NCI-H526 treated with DMSO at 0.1 percent for 48 hours (cell line): ENCODE measurements at places on chromosomes 11 and 22.

DNA sequence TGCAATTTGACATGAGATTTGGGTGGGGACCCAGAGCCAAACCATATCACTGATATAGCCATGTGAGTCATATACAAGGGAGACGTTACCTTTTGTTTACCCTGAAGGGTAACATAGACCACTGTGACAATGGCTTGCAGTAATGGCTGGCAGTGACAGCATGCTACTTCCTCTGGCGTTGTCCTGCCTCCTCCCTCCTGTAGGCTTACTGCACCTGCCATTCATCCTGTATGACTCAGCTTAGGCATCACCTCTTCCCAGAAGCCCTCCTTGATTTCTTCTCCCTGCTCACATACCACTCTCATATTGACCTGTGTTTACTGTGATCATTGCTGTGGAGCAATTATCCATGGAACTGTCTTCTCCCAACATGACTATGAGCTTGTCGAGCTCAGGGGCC, 12.0 kb upstream of the PVALB start:
- no peak for DNase-seq

DNA sequence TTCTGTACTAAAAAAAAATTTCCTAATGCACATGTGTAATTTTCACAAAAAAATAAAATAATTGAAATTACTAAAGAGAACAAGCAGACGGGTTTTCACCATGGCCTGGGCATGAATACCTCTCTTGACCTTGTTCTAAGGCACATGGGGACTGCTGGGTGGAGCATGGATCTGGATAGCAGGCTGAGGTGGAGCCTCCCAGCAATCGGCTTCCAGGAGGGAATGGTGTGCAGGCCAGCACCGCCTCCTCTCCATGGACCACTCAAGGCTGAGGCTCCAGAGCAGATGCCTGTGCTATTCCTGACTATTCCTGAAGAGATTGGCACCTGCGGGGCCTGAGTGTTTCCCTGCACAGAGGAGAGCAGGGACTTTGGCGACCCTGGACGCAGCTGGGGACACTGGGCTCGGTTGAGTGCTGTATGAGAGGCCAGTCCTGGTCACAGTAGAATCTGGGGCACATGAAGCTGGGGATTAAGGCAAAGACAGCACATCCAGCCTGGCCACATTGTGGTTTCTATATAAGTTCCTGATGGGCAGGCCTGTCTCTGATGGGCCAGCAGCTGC, 963.6 kb downstream of the BRD1 start:
- no peak for DNase-seq

- DNase-seq = no peak
These were observed 14.5 kb upstream of the ELF5 start for GRCh38 chr11:34528072-34528471.

- no peak for DNase-seq
These were observed 36.9 kb downstream of the GGTLC2 start for GRCh38 chr22:22681221-22681739.

- DNase-seq = peak; percentile 28
These were observed 511.8 kb downstream of the METTL15 start for GRCh38 chr11:28619846-28620540.

- DNase-seq = no peak
These were observed 155.0 kb upstream of the TIMP3 start for GRCh38 chr22:32646476-32646875.

GRCh38 chr11:11532574-11532973, 89.2 kb downstream of the GALNT18 start:
- DNase-seq = no peak

GRCh38 chr22:45903355-45904135, 73.4 kb downstream of the WNT7B start:
- no peak for DNase-seq

- peak; percentile 81 for DNase-seq
These were observed 161.1 kb downstream of the BBOX1 start for GRCh38 chr11:27201454-27202302.

DNA sequence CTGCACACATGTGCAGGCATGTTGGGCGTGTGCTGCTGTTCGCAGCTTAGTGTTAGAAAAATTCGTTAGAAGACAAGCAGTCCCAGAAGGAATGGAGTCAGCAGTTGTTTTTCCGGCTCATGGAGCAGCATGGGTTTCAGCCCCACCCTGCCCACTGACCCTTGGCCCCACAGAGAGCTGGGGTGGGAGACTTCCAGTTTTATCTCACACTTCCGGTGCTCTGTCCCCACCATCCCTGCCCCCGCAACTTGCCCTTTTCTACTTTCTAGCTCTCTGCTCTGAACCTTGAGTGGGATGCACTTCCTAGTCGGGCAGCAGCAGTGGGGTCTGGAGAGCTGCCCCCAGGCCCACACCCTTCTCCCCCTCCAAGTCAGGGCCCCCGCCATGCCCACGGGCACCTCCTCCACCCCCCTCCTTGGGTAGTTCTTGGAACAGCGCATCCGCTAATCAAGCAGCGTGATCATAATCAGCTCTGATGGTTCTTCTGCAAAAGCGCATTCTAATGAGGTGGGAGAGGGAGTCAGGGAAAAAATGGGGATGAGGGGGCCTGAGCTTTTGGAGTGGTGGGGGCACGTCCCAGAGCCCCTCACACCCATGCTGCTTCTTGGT, 184.4 kb downstream of the CEP164 start:
- DNase-seq = no peak

- DNase-seq = no peak
These were observed 17.5 kb upstream of the EHF start for GRCh38 chr11:34603129-34604001.

DNA sequence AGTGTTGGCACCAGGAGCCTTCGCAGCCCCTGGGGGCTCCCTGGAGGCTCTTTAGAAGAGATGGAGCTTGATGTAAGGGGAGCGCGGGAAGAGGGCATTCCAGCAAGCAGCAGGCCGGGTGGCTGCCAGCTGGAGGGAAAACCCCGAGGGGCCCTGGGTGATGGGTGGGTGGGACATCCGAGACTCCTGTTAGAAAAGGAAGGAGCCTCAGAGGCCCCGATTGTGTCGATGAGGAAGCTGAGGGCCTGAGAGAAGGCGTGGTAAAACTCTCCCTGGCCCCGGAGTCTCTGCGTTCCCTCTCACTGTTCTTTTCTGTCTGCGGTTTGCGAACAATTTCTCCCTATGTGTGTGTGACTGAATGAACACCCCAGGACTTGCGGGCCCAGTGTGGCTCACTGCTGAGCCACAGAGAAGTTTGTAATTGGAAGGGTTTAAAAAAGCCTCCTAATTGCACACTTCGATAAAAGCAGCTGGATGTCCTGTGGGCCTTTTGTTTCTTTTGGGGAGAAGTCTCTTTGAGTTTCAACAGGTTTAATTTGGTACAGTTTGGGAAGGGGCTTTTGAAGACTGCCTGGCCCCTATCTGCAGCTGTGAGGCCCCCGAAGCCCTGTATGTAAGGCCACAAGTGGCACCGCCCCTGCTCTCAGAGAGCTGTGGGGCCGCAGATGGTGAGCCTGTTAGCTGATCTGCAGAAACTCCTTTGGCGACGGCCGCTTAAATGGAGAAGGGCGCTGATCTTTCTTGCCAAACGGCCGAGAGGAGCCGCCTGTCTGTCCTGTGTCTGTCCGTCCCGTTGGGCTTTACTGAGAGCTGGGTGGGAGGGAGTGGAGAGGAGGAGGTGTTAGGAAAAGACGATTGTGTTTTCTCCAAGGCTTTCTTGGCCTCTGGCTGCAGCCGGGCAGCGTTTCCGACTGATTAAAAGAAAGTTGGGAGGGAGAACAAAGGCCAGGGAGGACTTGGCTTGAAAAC, 2.0 kb downstream of the FBLN1 start:
- no peak for DNase-seq

GRCh38 chr22:16810188-16810802, 14.9 kb downstream of the XKR3 start:
- no peak for DNase-seq

DNA sequence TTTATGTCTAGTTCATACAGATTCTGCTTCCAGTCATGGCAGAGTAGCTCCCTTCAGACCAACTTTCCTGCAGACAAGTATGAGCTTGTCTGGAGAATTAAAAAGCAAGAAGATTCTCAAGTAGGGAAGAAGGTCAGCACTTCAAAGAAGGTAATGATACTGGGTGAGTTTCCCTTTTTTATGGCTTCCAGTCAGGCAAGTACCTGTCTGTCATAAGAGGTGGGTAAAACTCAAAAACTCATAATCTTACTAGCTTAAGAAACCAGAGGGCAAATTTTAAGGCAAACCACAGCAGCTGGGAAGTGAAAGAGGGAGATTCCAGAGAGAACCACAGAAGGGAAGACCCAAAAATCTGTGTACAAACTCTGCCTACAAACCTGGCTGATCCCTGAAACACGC, 54.2 kb downstream of the DENND5A start:
- DNase-seq = no peak

GRCh38 chr22:37309211-37310074, 27.1 kb downstream of the CYTH4 start:
- DNase-seq = no peak

DNA sequence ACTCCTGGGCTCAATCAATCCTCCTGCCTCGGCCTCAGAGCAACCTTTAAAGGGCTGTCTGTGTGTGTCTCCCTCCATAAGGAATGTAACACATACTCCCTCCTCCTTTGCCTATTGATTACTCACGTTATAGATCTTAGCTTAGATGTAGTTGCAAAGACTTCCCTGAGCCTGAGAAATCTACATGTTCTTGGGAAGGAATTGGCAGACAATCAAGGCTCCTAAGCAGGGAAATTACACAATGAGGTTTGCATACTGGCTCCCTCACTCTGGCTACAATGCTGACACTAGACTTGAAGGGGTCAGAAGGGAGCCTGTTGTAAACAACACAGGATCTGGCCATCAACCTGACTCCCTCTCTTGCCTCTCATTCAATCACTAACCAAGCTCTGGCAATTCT, 5.2 kb upstream of the OLFML1 start:
- DNase-seq = no peak

DNA sequence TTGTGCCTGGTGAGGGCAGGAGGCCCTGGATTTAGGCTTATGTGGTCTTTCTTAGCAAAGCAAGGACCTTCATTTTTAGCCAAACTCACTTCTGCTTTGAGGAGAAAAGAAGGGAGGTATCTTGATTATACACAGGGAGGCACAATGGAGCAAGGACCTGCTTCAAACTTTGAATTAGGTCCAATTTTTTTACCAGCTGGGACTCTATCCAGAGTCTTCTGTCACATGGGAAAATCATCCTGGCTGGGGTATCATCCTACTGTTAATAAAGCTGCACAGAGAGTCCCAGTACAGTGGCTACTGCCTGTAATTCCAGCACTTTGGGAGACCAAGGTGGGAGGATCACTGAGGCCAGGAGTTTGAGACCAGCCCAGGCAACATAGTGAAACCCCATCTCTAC, 87.8 kb downstream of the CWC15 start:
- no peak for DNase-seq

- DNase-seq = peak; percentile 72
These were observed 34.3 kb upstream of the CREB3L1 start for GRCh38 chr11:46242952-46243795.

GRCh38 chr11:101914341-101914737, 471 bp upstream of the CEP126 start:
- DNase-seq = no peak

DNA sequence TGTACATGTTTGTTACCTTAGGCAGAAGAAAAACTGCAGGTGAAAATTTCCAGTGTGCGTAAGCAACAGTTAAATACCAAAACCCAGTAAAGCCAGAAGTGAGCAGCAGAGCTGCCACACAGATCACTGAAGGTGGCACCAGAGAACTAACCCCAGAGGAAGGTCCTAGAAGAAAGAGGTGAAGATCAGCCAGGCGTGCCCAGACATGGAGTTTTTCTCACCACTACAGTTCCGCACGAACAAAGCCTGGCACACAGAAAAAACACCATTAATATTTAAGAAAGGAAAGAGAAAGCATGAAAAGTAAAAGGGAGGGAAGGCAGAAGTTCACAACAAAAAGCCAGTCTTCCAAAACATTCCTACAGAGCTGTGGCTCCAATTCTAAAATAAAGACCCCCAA, 60.7 kb downstream of the STK33 start:
- DNase-seq = peak; percentile 41

- no peak for DNase-seq
These were observed 410.9 kb downstream of the INSC start for GRCh38 chr11:15525582-15525981.

DNA sequence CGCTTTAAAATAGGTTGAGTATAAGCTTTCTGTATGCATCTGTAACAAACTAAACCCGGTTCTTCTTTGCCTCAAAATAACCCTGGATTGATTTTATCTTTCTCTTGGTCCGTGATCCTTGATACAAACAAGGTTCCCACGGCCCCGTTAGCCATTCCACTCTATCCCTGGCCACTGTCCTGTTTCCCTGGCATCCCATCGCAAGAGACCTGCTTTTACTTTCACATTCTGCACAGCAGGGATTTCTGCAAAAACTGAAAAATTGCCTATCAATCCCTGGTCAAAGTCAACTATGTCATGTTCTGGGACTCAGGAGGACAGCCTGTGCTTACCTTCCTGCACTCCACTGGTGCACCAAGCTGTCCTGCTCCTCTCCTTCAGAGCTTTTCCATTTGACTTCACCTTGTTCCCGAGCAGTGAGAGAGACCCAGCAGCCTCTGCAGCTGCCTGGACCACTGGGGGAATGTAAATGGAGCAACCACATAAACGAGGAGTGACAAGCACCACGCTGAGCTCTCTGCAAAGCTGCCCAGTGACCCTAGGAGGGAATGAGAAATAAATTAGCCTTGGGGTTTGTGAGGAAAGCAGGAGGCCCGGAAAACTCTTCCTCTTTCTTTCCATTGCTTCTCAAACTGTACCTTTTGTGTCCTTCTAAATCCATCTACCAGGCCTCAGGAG, 175.9 kb downstream of the NTM start:
- peak; percentile 38 for DNase-seq

DNA sequence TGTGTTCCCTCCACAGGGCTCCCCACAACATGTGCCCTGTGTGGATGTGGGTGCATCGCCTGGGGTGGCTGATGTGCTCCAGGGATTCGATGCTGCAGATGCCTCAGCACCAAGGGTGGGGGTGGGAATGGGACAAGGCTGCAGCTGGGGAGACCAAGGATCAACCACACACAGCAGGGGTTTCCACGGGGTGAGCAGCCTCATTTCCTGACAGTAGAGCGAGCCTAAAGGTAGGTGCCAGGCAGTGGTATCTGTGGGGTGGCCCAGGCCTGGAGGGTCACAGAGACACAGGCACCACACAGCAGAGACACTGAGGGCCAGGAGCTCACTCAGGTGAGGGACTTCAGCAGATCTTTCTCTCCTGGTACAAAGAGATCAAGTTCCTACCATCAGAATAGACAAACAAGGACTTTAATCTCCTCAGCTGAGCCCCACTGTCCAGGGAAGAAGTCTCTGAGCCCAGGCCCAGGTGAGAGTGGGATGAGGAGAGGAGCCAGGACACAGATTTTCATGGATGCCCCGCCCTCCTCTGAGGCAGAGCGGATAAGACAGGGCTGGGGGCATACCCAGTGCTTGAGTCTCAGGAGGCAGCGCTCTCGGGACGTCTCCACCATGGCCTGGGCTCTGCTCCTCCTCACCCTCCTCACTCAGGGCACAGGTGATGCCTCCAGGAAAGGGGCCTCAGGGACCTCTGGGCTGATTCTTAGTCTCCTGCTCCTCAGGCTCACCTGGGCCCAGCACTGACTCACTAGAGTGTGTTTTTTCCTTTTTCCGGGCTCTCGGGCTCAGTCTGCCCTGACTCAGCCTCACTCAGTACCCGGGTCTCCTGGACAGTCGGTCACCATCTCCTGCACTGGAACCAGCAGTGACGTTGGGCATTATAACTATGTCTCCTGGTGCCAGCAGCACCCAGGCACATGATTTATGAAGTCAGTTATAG, 19.7 kb downstream of the GGTLC2 start:
- DNase-seq = no peak

GRCh38 chr11:37264783-37265182, 666.7 kb upstream of the RAG2 start:
- DNase-seq = no peak

GRCh38 chr11:124878759-124879492, 13.7 kb downstream of the ROBO3 start:
- no peak for DNase-seq

- no peak for DNase-seq
These were observed 1.9 kb upstream of the IFITM10 start for GRCh38 chr11:1751999-1752906.
